ENCODE measurements at places on chromosomes 3 and 15.

- DNase-seq: no peak
Measured at GRCh38 chr15:24752354-24752753, 76.8 kb downstream of the NPAP1 start.

DNA sequence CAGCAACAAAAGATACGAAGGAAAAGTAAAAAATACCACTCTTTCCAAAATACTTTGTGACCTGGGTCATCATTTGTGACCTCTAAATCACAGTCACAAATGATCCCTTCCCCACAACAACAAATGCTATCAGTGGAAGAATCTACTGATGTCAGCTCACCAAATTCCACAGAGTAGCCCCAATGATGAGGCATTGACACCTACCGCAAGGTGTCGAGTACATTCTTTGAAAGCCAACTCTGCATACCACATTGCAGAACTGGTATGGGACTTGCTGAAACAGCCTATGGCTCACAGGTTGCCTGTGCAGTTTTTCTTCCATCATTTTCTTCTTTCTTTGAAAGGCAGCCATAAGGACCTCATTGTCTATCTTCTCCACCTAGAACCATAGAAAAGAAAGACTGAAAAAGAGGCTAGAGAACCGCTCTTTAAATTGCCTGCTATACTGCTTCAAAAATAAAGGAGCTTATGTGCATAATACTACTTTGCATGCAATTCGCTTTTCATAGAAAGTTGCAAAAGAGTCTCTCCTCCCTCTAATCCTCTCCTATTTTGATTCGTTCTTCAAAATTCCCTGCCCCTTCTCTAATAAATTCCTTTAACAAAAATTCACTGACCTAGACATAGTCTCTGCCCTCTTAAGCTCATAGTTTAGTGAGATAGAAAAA lies 21.4 kb upstream of the KPNA1 start:
- no peak for DNase-seq

DNA sequence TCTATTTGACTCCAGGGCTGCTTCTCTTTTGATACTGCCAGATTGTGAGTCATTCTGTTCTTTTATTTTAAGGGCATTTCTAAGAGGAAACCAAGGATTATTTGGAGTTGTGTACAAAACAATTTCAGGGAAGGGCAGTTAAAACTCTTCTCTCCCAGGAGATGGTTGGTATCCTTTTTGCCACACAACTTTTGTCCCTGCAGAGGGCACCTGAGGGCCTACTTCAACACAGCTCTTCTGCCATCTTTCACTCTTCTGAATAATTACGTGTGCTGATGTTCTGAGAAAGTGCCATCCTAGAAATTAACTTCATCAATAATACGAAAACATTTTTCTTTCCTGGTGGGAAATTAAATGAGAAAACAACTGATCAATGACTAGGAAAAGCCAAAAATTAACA lies 75.7 kb upstream of the GADL1 start:
- DNase-seq: no peak

DNA sequence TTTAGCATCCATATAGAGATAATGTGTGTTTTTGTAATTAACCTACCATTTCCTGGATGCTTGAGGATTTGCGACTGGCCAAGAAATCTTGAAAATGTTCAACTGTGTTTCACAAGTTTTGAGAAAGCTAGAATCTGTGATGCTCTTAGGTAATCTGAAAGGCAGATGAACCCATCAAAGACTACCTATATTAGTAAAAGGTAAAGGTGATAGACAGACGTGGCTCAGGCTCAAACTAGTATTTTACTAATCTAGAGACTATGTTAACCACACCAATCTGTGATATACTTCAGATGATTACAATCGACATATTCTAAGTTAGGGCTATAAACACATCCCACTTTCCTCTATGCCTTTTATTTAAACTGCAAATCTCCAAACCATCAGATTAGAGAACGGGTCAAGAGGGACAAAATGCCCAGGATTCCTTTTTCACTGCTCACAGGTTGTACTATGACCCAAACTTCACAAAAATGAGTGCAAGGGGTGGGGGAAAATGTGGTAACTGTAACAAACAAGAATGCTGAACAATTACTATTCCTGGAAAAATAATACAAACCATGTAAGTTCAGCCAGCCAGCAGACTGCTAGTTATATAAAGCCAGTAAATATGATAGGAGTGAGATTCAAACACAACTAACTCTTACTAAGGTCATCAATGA lies 295.1 kb downstream of the FOXP1 start:
- DNase-seq: no peak

- DNase-seq: no peak
Measured at GRCh38 chr3:155244699-155245098, 48.8 kb downstream of the STRIT1 start.

DNA sequence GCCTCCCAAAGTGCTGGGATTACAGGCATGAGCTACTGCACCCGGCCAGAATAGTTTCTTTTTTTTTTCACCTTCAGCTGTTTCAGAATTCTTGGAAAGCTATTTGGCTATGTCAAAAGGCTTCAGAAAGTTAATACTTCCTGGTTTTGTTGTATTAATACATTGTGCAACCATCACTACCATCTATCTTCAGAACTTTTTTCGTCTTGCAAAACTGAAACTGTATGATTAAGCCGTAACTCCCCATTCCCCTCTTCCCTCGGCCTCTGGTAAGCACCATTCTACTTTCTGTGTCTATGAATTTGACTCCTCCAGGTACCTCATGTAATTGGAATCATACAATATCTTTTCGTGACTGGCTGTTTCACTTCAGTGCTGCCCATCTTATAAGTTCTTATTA lies 5.2 kb upstream of the NOX5 start:
- DNase-seq: no peak

DNA sequence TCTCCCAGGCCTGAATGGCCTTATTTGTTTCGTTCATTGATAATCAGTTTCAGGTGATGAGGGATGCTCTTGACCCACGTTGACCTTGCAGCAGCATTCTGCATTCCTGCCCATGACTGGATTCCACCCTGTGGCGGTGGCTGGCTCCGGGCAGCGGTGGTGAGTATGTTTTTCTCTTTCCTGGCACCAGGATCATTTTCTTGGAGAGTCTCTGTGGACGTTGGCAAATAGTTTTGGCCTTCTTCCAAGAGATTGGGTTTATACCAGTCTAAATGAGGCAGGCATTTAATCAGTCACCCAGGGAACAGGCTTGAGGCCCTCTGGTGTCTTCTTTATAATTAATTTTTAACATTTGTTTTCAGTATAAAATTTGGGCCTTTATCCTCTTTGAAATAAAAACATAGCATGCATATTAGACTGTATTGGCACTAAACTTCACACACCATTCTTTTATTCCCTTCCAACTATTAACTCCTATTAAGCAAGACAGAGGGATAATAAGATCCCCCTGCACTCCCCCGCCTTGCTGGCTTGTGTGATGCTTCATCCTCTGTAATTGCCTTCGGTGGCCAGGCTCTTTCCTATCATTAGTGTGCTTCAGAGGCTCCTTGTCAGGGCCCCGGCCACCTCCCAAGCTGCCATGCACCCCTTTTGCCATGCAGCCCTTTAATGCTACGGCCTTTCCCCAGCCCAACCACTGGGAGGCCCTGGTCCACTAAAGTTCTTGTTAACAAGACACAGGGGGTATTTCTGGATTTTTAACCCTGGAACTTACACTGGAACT lies 176.2 kb upstream of the TOPAZ1 start:
- no peak for DNase-seq

GRCh38 chr15:63244976-63245645 lies 32.3 kb upstream of the APH1B start:
- DNase-seq: no peak

DNA sequence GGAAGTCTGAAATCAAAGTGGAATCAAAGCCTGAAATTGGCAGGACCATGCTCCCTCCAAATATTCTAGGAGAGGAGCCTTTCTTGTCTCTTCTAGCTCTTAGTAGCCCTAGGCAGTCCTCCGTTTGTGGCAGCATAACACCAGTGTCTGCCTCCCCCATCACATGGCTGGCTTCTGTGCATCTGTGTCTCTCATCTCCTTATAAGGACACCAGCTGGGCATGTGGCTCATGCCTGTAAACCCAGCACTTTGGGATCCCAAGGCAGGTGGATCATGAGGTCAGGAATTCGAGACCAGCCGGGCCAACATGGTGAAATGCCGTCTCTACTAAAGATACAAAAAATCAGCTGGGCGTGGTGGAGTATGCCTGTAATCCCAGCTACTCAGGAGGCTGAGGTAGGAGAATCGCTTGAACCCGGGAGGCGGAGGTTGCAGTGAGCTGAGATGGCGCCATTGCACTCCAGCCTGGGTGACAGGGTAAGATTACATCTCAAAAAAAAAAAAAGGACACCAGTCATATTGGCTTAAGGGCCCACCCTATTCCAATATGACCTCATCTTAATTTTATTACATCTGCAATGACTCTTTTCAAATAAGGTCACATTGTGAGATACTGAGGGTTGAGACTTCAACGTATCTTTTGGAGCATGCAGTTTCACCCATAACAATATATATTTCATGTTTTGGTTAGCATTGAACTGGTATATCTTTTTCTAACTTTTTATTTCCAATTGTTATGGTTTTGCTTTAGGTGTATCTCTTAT lies 148.0 kb upstream of the TPM1 start:
- no peak for DNase-seq

- DNase-seq: no peak
Measured at GRCh38 chr3:32399030-32399620, 7.5 kb downstream of the CMTM7 start.

DNA sequence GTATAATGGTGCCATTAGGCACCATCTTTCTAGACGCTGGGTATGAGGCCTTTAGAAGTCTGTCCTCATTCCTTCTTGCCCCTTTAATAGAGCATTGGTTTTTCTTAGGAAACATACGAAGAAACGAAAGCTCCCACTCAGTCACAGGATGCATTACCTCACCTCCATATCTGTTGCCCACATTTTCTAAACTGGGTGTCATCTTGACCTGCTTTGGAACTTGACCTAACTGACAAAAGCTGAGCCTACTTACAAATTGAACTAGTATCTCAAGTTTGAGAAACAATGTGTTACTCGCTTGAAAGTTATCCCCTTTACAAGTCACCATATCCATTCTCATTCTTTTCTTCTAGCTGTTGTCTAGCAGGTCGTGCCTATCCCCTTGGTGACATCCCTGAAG lies 102.7 kb downstream of the VPS8 start:
- no peak for DNase-seq

DNA sequence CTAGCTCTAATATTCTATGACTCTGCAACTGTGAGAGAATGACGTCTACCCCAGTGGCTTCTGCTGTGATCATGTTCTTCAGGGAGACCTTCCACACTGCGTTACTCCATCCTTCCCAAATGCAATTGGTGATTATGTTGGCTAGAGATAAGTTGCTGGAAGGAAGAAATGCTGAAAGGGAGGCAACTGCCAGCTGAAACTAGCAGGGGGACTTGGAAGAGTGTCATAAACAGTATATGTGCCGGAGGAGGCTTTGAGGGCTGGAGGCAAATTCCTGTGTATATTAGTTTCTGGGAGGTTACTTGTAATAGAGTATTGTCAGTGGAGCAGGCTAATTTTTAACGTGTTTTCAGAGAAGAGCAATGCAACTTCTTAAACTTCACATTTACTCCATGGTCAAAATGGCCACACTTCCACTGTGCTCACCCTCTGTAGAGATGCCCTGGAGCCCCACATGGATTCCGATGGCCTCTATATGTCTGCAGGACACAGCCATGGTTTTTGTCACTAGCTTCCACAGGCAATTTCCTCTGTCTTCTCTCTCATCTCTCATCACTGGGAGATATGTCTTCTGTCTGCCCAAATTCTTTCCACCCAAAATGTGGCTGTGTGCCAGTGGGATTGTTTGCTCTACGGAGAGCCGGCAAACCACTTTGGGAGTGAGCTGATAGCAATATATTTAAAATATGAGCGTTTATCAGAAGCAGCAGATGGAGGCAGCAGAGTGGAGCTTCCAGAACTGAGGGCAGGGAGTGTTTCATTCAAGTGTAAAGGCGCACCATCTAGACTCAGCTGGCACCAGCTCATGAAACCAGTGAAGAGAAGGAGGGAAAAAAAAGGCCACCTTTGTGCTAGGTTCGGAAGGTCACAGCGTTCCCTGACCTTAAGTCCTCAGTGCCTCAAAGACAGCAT lies 13.3 kb upstream of the CD47 start:
- DNase-seq: no peak

DNA sequence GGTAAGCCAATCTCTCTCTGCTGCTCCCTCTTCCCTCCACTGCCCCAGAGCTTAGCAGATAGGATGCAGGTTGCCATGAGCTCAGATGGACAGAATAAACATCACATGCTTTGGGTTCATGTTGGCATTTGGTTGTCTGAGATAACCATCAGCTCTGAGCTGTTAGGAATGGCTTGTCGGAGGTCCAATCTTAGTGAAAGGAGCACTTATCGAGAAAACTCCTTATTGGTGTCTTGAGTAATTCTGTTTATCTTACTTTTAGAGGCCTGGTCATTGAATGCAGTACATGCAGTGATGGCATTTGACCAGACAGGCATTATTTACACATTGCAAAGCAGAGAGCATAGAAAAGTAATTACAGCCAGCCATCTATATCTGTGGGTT lies 99.7 kb downstream of the CEMIP start:
- DNase-seq: no peak

GRCh38 chr3:112745567-112746248 lies 101.0 kb downstream of the CD200R1L start:
- no peak for DNase-seq

- DNase-seq: no peak
Measured at GRCh38 chr15:48759921-48760320, 50.9 kb downstream of the CEP152 start.

GRCh38 chr3:172107403-172107802 lies 68.0 kb downstream of the FNDC3B start:
- DNase-seq: no peak

- DNase-seq: no peak
Measured at GRCh38 chr15:65949011-65949410, 79.7 kb downstream of the RAB11A start.

- DNase-seq: no peak
Measured at GRCh38 chr15:99993262-99993661, 260.0 kb upstream of the LYSMD4 start.

DNA sequence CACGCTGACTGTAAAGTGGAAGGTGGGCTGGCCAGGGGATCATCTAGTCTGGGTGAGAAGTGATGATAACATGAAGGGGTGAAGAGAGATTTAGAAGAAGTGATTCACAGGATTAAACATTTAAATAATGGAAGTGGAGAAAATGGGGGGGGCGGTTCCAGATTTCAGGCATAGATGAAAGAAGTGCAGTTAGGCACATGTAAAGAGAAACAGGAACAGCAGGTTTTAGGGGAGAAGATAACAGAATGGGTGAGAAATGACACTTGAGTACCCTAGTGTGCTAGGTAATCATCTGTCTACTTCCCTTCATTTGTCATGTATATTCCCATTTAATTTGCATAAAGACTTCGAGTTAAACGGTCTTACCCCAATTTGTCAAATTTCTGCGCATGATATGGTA lies 15.3 kb downstream of the B3GNT5 start:
- no peak for DNase-seq

DNA sequence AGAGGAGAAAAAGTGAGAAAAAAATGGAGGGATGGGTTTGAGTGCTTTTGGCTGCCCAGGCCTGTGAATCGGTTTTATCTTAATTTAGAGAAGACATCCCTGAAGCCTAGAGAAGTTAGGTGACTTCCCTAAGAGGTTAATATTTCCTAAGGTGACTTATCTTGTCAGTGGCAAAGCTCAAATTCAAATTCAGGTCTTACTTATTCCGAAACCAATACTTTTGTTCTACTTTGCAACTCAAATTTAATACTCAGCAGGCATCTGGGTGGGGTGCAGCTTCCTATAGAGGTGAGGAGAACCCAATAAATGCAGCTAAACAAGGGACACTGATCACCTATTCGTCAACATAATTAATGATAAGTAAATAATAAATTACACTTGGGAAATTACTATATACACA lies 54.9 kb upstream of the MYRIP start:
- DNase-seq: no peak

- no peak for DNase-seq
Measured at GRCh38 chr15:79090487-79091203, at the start of gene RASGRF1. Gene RASGRF1 (minus strand): TSS chr15:79090780. CDS start chr15:79090498, 282 bp downstream.

- no peak for DNase-seq
Measured at GRCh38 chr3:29465836-29466235, 185.0 kb downstream of the RBMS3 start.

All from stimulated activated CD8-positive, alpha-beta memory T cell treated with anti-CD3 and anti-CD28 coated beads, Interleukin-4, amount 100 ng/mL, for 1 hour (primary cell).